Activated gamma-delta T cell (primary cell): ENCODE measurements at places on chromosomes 13 and 19.
A peak's percentile ranks its signal among the peaks of the same experiment; 100 is the strongest.

DNA sequence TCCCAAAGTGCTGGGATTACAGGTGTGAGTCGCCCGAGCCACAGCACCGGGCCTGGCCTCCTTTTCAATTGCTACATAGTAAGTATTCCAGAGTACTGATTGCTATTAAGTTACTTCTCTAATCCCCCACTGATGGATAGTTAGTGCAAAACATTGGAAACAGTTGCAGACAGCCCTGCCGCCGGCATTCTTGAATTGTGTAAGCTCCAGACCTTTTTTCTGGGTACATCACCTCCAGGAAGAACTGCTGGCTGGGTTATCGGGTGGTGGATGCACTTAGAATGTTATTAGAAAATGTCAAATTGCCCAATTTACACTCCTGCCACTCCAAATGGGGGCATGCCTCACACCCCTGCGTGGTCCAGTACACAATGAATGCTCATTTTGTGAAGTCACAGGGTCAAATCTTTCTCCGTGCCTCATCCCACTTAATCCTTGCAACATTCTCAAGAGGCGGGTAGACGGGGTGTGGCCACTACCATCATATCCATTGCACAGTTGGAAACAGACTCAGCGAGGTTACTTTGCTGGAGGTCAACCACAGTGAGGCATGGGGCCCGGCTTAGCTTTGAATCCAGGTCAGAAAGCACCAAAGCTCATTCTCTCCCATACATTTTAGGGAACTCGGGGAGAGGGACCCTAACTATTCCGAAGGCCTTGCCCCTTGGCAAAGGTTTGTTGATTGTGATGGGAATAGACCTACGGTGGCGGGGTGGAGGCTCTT is 1.0 kb upstream of the KDM4B start:
- DNase-seq, result no peak

- DNase-seq, result no peak
These were observed 2701.3 kb downstream of the PCDH9 start for GRCh38 chr13:64528838-64529237.

DNA sequence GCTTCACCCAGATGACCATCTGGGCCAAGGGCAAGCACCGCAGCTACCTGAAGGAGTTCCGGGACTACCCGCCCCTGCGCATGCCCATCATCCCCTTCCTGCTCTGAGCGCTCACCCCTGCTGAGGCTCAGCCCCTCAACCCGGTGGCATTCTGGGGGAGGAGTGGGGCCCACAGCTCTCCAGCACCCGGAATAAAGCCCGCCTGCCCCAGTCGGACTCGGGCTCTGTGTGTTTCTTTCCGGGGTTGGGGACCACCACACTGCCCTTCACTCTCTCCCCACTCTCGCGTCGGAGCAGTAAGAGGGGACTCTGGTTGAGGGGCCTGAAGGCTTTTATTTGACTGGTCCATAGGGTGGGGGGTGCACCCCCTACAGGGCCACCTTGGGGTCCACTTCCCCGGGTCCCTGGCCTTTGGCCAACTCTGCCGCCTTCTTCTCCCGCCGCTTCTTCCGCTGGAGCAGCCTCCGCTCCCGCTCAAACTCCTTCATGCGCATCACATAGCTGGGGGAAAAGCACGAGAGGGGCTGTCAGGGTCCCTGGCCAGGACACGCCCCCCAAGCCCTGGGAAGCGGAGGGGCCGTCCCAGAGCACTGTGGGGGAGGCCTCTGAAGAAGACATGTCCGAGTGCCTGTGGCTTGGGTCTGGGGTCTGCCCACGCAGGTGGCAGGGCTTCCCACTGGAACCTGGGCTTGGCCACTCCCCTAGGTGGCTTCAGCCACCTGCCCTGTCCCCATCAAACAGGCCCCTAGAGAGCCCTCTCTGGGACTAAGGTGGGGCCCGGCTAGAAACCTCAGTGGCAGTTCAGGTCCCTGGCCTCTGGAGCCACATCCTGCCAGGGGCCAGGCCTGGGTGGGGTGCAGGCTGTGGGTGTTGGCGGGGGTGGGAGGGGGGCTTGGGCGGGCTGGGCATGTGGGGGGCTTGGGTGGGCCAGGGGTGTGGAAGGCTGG is 5.8 kb downstream of the NDUFB7 start:
- DNase-seq, result no peak

DNA sequence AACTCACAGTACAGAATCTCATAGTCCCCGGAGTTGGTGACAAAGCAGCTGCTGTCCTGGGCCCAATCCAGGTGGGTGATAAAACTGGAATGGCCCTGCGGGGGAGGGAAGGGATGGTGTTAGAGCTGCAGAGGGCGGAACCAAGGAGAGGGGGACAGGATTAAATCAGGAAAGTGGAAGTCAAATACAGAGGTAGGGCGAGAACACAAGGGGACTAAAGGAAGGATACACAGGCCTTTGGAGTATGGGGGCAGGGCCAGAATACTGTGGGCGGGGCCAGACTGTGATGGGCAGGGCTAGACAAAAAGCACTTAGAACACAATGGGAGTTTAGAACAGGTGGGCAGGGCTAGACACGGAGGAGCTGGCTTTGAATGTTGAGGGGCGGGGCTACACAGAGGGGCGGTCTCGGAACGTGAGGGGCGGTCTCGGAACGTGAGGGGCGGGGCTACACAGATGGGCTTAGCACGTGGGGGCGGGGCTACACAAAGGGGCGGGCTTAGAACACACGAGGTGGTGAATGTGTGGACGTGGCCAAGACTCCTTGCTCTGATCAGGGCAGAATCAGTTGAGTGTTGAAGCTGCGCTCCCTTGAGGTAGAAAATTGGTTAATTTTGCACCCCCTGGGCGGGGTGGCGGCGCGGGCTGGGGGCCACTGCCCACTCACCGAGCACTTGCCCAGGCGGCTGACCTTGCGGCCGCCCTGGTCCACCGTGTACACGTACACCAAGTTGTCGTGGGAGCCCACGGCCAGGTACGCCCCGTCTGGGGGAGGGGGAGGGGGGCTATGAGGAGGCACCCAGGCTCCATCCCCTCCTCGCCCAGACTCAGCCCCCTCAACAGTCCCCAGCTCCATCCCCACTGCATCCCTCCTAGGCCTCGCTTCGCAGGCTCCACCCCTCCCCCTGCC is 14.0 kb upstream of the GPR4 start:
- peak; percentile 32 for DNase-seq
